ENCODE measurements at places on chromosomes 12 and 14. TPM values are rescaled to one million over a fixed set of nuclear protein-coding genes. Genes with fewer than 3 reads are reported as not detected.
A peak's percentile ranks its signal among the peaks of the same experiment; 100 is the strongest.

DCP1B gene
- 1.7 TPM for total RNA-seq

E2F7 gene
- 0.27 TPM for total RNA-seq

DNAJC22 gene
- 0.08 TPM for total RNA-seq

SUOX gene
- total RNA-seq = 36.0 TPM

DNA sequence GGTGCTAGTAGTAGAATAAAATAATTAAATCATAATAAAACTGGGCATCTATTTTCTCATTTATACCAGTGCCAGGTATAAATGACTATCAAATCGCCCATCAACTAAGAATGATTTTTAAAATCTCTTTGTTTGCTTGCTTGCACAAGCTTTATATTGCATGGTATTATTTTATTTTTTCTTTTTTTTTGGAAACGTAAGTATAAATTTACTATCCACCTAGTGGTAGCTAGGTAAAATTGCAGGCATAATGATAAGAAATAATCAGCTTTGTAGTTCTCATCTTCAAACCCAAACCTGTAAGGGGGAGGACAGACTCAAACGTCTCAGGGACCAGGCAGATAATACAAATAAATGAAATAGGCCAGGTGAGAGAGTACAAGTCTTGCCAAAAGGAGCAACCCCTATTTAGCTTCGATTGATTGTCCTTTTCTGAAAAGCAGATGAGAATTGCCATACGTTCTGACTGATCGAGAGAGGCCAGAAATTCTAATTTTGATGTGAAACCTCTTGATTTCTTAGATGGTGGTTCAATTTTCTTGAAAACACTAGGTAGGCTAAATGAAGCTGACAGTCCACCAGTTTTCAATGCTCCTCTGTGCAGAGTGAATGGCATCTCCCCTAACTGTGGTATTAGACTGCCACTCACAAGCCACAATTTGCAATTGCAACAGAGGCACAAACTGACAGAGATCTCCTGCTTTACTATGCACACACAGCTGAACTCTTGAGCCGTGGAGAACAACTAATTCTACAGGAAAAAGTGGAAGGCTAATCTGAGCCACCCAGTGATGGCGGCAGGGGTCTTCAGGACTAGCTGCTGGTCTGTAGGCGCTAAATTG lies 189.3 kb downstream of the DACT1 start:
- DNase-seq = no peak
- H3K27ac ChIP-seq = no peak overlapping the region
- H3K4me1 ChIP-seq = no peaks in the 10 kb centered on the region
- H3K27me3 ChIP-seq = no peaks in the 10 kb centered on the region

DNA sequence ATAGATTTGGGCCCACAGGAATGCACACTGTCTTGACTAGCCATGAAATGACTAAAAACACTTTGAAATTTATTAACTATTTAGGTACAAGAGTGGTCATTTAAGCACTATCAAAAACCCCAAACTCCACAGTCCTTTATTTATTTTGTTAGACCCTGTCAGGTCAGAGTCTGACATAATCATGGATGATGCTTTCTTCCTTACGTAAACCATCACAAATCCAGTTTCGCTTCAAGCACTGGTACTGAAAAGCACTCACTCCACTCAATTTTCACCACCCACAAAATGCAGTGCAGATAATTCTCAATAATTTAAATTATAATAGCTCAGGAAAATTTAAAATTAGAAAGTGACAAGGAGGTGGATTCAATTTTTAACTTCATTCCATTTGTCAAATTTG lies 25.8 kb downstream of the PPP2R5E start:
- no peak for DNase-seq
- no peaks in the 10 kb centered on the region for H3K27me3 ChIP-seq
- H3K4me3 ChIP-seq = no peak overlapping the region
- peaks cover 7% of the 10 kb centered on the region for H3K36me3 ChIP-seq
- no peak overlapping the region for H3K27ac ChIP-seq

- no peaks in the 10 kb centered on the region for H3K4me1 ChIP-seq
- H3K27me3 ChIP-seq = no peaks in the 10 kb centered on the region
- no peak overlapping the region for H3K27ac ChIP-seq
- no peaks in the 10 kb centered on the region for H3K36me3 ChIP-seq
These were observed 336.8 kb downstream of the NAV3 start for GRCh38 chr12:78167510-78167909.

DNA sequence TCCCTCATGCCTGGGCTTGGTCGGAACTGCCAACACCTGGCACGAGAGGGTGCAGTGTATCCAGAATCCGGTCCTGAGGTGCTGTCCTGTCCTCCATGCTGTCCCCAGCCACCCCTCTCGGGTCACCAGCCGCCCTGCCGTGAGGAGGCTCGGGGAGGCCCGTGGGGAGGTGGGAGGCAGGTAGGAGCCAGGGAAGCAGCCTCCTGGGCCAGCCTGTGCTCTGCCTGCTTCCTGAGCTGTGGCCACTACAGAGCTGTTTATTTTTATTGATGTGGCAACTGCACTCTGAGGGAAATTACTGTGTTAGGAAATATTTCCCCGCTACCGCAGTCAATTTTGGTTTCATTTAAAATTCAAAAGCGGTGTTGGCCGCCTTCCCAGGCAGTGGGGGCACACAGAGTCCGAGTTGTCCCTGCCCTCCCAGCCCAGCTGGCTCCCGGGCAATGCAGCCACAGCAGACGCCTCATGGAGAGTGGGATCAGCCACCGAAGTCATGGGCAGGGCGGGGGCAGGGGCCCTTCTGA lies 18.3 kb downstream of the NOC4L start:
- H3K4me3 ChIP-seq = peak overlapping the region; percentile 9
- H3K27me3 ChIP-seq = peaks cover 51% of the 10 kb centered on the region
- peaks cover 4% of the 10 kb centered on the region for H3K4me1 ChIP-seq
- no peak for DNase-seq
- no peaks in the 10 kb centered on the region for H3K36me3 ChIP-seq

DNA sequence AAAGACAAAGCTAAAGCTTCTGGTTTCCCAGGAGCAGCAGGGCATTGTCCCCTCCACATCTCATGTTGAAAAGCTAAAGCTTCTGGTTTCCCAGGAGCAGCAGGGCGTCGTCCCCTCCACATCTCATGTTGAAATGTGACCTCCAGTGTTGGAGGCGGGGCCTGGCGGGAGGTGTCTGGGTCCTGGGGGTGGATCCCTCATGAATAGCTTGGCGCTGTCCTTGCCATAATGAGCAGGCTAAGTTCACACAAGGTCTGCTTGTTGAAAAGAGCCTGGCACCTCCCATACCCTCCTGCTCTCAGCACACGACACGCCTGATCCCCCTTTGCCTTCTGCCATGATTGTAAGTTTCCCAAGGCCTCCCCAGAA lies 123.7 kb downstream of the PIWIL1 start:
- no peak for DNase-seq
- no peaks in the 10 kb centered on the region for H3K36me3 ChIP-seq
- H3K27me3 ChIP-seq = peaks cover 51% of the 10 kb centered on the region

GRCh38 chr14:69064596-69064995 lies 85.5 kb upstream of the ACTN1 start:
- peaks cover 8% of the 10 kb centered on the region for H3K4me1 ChIP-seq
- H3K4me3 ChIP-seq = no peak overlapping the region
- H3K27ac ChIP-seq = no peak overlapping the region
- H3K27me3 ChIP-seq = no peaks in the 10 kb centered on the region
- DNase-seq = no peak
- H3K36me3 ChIP-seq = peaks cover 66% of the 10 kb centered on the region
